Kidney (tissue), 22 donors: ENCODE measurements at places on chromosomes 1 and 21.

GRCh38 chr21:15159382-15160020 lies 94.7 kb upstream of the NRIP1 start:
- no peak for DNase-seq

DNA sequence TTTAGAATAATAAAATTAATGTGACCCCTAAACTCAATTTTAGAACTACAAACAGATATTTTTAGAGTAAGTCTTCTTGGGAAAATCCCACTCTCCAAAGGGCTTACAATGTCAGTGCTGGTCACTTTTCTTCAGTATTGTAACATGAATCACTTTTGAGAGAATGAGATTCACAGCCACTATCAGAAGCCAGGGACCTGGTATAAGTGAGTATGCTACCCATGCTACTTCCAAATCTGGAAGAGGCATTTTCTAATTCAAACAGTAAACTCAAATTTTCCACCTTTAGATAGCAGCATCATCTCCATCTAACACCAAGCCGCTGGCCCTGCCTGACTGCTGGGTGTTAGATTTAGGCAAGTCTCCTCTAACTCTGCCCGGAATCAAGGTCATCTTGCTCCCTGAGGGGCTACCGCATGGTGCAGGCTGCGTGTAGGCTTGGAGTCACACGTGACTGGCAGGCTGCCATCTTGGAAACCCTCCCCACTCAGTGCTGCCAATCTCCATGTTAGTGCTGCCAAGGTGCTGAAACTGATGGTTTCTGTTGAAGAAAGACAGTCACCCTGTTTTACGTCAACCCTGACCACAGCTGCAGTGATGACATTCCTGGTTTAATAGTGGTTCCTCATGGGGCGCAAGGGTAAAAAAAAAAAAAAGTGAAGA lies 882.9 kb upstream of the B3GALT2 start:
- no peak for DNase-seq

DNA sequence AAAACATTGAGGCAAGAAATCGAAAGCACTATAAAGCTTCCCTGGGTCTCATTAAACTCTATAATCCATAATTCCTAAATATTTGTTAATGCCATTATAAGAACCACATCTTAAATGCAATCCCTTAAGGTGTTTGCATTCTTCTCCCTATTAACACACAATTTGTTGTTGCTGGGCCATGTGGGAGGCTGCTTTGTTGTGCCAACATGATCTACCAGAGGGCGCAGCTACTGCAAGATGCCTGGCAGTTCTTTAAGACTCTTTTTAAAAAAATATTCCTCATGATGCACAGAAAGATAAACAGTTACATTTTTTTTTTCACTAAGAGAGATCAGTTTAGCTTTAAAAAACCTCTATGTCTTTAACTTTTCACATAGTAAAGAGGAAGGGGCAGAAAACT lies 39.0 kb upstream of the BCAS2 start:
- DNase-seq: no peak

- DNase-seq: no peak
Observed at GRCh38 chr1:40981691-40982448, 2.4 kb downstream of the CTPS1 start.

DNA sequence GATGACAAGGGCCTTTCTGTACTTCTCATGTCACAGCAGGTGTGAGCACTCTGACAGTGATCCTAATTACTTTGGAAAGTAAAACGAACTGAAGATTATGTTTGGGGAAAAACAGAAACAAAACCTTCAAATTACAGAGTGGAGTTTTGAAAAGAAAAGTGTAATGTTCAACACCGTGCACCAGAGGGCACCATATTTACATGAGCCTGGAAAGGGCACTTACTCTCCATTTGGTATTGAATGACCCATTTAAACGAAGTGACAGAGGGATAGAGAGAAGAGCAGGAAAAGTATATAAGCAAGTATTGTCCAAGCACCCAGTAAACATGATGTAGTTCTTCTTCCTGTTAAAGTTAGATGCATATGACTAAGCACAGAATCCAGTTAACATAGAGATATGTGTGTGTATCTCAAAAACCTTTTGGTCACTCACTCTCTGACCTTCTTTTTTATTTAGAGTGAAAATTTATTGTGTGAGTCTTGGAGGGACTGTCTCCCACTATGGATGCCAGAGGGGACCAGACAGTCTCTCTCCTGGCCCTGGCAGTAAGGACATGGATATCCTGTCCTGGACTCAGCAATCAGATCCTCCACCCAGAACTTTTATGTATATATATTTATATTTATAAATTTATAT lies 3.8 kb upstream of the RGSL1 start:
- no peak for DNase-seq

DNA sequence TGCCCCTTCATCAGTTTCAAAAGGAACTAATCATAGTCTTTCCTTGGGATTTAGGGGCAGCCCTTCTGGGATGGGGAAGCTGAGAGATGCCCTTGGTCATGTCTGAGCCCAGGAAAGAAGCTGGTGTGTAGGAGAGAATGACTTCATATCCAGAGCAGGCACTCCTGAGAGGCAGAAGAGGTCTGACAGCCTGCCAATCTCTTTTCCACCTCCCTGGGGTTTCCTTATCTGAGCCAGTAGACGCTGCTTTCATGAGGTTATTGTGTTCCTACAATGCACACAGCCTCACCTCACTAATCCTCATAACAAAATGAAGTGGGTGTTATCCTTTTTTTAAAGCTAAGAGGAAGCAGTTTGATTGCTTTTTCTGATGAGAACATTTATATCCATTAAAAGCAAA lies 14.1 kb downstream of the ROR1 start:
- no peak for DNase-seq

GRCh38 chr1:156080241-156080862 lies 1.9 kb downstream of the MEX3A start:
- DNase-seq: no peak

GRCh38 chr1:202367271-202367670 lies 18.8 kb downstream of the PPP1R12B start:
- DNase-seq: no peak

DNA sequence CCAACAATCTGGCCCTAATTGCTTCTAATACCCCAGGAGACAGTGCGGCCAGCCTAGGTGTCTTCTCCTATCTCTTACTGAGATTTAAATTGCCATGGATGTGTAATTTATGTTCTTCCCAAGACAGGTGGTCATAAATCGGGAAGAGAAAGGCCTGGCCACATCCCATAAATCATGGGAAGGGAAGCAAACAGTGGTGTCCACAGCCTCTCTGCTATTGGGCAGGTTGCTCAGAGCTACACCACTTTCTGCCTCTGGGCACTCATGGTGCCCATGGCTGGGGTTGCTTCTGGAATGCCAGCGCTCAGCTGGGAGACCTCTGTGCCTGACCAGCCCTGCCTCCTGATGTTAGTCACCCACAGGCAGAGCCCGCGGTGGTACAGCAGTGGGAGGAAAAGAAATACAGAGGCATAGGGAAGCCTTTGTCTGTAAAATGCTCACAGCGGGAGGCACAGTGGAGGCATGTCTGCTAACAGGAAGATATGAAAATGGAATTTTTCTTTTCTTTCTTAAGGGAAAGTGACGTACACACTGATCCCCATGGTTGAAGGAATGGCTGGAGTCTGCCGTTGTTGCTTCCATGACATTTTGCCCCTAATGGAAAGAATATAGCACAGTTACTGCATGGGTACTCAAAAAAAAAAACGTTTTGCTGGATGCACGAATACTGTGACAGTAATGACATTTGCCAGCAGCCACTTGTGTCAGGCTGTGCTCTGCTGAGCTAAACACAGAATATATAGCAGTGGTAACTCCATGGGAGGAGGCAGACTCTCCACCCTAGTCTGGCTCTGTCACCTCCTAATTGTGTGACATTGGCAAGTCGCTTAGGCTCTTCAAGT lies 21.9 kb downstream of the MTARC1 start:
- peak; percentile 93 for DNase-seq

DNA sequence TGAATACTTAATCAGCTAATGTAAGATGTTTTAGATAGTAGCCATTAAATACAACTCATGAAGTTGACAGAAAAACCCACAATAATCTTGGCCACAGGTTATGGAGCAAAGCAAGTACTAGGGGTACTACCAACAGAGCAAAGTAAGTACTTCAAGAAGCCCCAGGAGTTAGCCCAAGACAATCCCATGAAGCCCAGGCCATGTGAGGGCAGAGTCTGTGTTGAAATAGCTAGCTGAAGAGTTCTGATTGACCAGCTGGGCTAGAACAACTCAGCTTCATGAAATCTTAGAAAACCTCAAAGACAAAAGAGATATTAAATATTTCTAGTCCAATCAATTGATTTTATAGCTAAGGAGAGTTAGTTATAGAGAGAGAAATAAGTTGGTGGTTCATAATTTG lies 212.9 kb upstream of the HOOK1 start:
- no peak for DNase-seq

DNA sequence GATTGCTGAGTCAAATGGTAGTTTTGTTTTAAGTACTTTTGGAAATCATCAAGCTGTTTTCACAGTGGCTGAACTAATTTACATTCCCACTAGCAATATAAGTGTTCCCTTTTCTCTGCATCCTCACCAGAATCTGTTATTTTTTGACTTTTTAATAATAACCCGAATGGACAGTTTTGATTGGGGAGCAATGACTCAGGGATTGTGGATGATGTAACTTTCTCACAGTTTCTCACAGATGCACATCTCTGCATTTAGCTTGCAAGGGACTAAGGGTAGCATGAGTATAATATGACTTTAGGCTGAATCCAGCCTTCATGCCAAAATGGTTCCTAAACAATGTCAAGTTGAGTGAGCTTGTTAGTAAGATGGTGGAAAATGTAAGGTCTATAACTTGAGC lies 90.2 kb downstream of the C4BPA start:
- DNase-seq: no peak

DNA sequence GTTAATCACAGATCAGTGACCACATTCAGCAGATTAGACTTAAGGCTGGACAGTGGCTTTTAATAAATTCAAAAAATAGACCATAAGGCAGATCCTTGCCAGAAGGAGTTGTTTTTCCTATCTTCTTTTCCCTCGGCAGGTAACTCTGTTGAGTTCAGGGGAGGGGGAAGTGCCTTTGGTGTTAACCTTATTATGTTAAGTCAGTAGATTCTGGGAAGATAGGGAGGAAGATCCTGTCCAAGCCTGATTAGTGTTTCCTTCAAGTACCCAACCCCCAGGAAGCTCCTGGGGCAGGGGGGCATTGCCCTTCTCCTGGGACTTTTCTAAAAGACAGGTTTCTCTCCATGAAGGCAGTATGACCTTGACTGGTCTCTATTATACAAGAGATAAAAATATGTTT lies 87.4 kb downstream of the ELAVL4 start:
- DNase-seq: no peak

DNA sequence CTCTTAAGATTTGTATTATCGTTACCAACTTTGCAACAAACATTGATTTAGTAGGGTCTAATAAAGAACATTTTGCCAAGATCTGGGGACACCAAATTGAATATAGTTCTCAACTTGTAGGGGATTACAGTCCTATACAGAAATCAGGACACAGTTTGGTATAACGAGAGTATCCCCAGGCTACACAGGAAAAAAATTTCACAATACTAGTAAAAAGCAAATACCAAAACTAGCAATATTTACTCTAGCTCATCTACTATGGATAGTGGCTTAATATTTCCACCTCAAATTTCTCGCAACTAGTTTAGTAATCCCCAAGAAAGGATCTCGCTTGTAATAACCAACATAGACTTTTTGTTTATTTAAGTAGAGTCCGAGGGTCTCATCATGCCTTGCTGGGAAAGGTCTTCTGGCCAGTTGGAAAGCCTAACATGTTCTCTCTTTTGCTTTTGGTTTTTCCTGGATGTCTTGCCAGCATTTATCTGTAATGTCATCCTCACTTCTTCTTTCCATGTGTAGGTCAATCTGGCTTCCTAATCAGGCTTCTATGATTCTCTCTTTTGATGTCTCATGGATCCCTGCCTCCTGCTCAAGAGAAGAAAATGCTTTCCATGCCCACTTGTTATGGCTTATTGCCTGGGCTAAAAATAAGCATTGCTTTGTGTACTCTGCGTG lies 104.7 kb upstream of the KCNK2 start:
- DNase-seq: no peak

DNA sequence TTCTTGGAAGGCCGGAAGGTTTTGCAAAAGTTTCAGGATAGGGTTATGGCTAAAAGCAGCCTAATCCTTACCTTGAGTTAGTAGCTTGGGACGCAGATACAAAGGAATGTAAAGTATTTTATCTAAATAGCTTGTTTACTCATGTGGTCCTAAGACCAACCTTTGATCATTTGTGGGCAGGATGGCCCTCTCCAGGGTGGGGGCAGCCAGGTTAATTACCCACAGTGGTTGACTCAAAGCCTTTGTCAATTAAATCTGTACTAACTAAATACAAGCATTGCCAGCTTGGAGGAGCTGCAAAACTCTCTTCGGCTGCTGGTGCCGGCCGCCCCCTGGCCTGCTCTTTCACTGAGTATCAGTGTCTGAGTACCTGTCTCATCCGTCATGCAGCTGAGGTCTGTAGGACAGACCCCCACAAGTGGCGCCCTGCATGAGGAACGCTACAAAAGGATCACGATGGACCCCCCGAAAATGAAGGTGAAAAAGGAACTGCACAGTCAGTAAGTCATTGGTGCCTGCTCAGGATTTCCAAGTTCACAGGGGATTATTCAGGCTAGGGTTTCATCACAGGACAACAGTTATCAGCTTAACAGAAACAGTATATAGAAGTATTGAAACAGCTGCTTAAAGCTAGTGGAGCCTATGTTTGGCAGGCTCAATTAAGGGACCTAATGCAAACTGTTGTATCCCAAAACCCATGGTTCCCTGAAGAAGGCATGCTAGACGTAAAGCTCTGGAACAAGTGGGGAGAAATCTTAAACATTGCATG lies 212.5 kb upstream of the MAP1LC3C start:
- DNase-seq: peak; percentile 26

GRCh38 chr1:202151045-202151444 lies 6.5 kb upstream of the ARL8A start:
- no peak for DNase-seq

DNA sequence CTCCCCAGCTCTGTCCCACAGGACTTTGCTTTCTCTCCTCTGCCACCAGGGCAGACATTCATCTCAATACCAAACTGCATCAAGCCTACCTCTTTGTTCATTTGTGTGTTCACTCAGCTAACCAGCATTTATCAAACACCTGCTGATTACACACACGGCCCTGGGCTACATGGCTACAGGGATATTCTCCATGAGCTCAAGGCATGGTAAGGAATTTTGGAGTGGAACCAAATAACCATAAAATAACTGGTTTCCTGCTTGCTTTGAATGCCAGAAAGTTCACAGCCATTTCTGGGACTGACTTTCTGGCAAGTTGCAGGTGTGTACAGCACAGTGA lies 54.6 kb downstream of the LDLRAD2 start:
- no peak for DNase-seq

DNA sequence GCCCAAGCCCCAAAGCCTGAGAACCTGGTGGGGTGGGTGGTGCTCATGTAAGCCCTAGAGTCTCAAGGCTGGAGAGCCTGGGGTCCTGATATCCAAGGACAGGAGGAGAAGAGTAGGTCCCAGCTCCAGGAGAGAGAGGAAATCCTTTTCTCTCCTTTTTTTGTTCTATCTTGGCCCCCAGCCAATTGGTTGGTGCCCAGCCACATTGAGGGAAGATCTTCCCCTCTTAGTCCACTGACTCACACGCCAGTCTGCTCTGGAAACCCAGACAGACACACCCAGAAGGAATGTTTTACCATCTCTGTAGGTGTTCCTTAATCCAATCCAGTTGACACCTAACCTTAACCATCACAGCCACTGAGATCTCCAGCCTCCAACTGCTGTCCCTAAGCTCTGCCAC lies 16.2 kb upstream of the LIN9 start:
- no peak for DNase-seq
